ENCODE measurements at places on chromosomes 6 and 20. TPM values are rescaled to one million over a fixed set of nuclear protein-coding genes. Genes with fewer than 3 reads are reported as not detected.

The KIF25 gene
- total RNA-seq: 1.8 TPM

The GSTA3 gene
- not detected for total RNA-seq

The TUBB2B gene
- 63.7 TPM for total RNA-seq

The LPIN3 gene
- 2.0 TPM for total RNA-seq

The KCNQ2 gene
- 2.9 TPM for total RNA-seq

The PXMP4 gene
- total RNA-seq: 7.7 TPM

The ARHGAP40 gene
- total RNA-seq: under 0.01 TPM

The SOX18 gene
- 2.2 TPM for total RNA-seq

The FAXC gene
- total RNA-seq: 1.2 TPM

The RAD21L1 gene
- not detected for total RNA-seq

The COL19A1 gene
- 4.8 TPM for total RNA-seq

The PACRG gene
- total RNA-seq: 1.8 TPM

The CCDC170 gene
- 1.2 TPM for total RNA-seq

The CCN6 gene
- 0.09 TPM for total RNA-seq

The TREML1 gene
- total RNA-seq: 0.18 TPM

The LHFPL5 gene
- not detected for total RNA-seq

The RBPJL gene
- not detected for total RNA-seq

The PM20D2 gene
- total RNA-seq: 26.5 TPM

The OR2B6 gene
- total RNA-seq: 0.09 TPM

The C6orf120 gene
- 29.8 TPM for total RNA-seq

The TNNC2 gene
- 3,356 TPM for total RNA-seq

The MYL9 gene
- 162 TPM for total RNA-seq

The CTAGE9 gene
- total RNA-seq: not detected

The APOBEC2 gene
- 509 TPM for total RNA-seq

The HLA-DQA1 gene
- 2.6 TPM for total RNA-seq

The MATN4 gene
- total RNA-seq: 0.58 TPM

The PHACTR1 gene
- total RNA-seq: 4.3 TPM

The ENPP5 gene
- 4.7 TPM for total RNA-seq

The RNF182 gene
- 0.53 TPM for total RNA-seq

The C6orf15 gene
- total RNA-seq: not detected

The GINM1 gene
- total RNA-seq: 43.5 TPM

The TMEM170B gene
- total RNA-seq: 3.9 TPM

The PAX1 gene
- 0.58 TPM for total RNA-seq

The TCEA2 gene
- total RNA-seq: 24.6 TPM

The PPDPF gene
- total RNA-seq: 47.3 TPM

The FAM83C gene
- total RNA-seq: not detected

The MAS1 gene
- total RNA-seq: 0.09 TPM

The RALGAPA2 gene
- total RNA-seq: 8.6 TPM

The HRH3 gene
- 0.35 TPM for total RNA-seq

The KCNG1 gene
- 0.44 TPM for total RNA-seq

The PKIB gene
- total RNA-seq: 1.6 TPM

The LZTS3 gene
- total RNA-seq: 2.2 TPM

The PPT2 gene
- total RNA-seq: 15.3 TPM

The BPIFA1 gene
- total RNA-seq: not detected

The OVOL2 gene
- not detected for total RNA-seq

The MOG gene
- total RNA-seq: not detected

The ISM1 gene
- total RNA-seq: 1.4 TPM

The SNAP25 gene
- 3.1 TPM for total RNA-seq

The FAM209B gene
- 0.13 TPM for total RNA-seq

The RSPH3 gene
- 2.4 TPM for total RNA-seq
